ENCODE measurements at places on chromosomes 7 and 10.

DNA sequence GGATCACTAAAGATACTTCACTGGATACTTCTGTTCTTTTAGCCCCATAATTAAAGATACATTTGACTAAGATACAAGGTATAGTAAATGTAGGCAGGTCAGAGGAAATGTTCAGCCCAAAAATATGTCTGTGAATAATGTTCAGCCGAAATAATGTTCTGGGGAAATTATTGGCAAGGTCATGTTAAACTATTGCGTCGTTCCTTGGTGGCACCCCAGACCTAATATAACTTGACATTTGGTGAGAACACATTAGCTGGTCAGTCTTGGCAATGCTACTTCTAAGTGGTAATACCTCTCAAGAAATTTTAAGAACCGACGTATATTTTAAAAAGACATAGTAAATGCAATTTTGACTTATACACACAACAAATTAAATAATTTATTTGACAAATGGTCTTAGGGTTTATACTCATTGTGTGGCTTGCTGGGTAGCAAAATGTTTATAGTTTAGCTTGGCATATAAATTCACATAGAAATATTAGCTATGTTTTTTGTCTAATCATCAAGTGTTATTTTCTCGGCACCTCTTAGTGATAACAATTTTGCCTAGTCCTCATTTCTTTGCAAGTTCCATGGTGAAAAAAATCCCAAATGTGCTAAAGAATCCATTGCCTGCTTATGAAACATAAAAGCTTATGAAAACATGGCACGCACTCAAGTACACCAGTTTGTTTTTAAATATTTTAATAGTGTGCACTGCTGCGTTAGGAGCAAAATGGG lies 270.3 kb upstream of the NEBL start:
- DNase-seq = no peak
- no peak overlapping the region for H3K4me3 ChIP-seq
- peak overlapping the region; percentile 82 for H3K27ac ChIP-seq
- no peaks in the 10 kb centered on the region for H3K27me3 ChIP-seq
- no peaks in the 10 kb centered on the region for H3K36me3 ChIP-seq

DNA sequence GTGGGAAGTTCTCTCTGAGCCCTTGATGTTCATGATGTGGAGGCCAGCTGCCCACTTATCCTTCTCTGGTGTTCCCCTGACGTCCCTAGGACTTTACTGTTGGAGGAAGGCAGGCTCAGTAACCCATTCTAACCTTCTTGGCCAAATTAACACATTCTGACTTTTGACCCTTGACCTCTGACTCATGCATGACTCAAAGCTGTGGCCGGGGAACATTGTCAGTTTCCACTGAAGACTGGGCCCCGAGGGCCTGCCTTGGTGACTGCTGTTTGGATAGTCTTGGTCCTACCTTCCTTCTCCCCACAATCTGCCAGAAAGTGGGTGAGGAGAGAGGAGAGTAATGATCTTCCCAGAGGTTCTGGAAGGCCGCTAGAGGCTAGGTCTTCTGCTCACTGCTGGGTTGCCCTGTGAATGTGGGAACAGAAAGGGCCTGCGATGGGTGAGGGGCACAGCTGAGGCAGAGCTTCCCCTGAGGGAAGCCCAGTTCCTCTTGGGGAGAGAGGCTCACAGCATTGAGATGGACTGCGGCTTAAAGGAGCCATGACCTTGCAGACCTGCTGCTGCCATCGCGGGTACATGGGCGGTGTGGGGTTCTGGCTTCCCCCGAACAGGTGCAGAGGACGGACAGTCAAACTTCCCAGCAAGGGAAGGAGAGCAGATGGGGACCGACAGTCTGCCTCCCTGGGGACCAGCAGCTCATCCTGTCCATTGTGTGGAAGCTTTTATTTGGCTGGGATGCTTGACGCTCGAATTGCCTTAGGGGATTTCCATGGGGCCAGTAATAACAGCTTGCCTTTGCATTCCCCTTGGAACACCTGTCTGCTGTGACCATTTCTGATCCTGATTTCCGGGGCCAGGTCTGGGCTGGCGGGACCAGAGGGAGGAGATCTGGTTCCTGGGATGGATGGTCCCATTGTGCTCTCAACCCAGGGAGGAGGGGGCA lies 43.8 kb downstream of the ADAMTS14 start:
- H3K36me3 ChIP-seq = no peaks in the 10 kb centered on the region

DNA sequence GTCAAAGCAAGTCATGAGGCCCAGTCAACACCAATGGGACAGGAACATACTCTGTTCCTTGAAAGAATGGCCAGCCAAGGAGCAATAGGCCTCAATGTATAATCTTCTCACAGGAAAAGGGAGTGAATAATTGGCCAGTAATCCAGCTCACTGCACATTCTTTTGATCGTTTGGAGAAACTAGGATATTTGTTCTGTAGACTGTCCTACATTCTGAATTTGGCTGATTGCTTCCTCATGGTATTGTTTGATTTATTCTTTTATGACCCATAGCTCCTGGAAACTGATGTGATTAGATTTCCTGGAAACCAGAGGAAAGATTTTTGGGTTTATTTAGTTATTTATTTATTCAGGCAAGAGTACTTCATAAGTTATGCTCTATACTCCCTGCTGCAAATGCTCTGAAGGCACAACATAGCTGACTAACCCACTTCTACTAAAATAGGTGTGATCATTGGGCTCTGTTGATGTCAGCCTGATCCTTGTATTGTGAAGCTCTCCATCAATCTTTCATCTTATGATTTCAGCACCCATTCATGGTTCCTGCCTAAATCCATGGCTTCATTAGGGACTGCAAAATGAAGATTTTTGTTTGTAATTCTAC lies 745.2 kb downstream of the SUGCT start:
- H3K27ac ChIP-seq = no peak overlapping the region
- no peaks in the 10 kb centered on the region for H3K4me1 ChIP-seq
- no peaks in the 10 kb centered on the region for H3K27me3 ChIP-seq
- no peak overlapping the region for H3K4me3 ChIP-seq

GRCh38 chr7:133703547-133703946 lies 423.6 kb upstream of the LRGUK start:
- no peaks in the 10 kb centered on the region for H3K36me3 ChIP-seq
- no peaks in the 10 kb centered on the region for H3K27me3 ChIP-seq
- DNase-seq = no peak
- H3K4me1 ChIP-seq = no peaks in the 10 kb centered on the region
- H3K27ac ChIP-seq = no peak overlapping the region

DNA sequence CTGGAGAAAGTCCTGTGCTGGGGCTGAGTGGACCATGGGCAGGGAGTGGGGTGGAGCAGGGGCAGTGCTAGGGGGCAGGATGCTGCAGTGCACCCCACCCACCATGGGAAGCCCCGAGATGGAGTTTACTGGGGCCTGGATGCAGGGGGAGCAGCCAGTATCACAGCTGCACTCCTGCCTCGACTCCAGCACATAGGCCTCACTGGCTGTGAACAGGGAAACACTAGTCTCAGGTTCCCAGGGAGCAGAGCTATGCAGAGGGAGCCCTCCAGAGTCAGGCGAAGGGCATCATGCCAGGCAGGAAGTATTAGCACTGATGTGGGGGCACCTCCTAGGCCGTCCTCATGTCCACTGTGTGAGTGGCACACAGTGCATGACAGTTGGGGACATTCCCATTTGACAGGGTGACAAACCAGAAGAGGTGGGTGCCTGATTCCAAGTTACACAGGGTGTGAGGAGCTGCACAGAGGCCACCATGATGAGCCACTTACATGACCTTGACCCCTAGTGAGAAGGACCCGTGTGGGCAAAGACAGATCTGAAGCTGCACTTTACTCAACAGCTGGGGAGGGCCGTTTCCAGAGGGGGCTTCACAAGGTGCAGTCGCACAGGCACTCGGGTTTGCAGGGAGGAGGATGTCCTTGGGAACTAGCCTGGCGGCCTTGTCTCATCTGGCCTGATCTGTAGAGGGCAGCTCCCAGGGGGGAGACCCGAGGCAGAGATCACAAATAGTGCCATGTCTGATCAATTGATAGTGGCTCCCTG lies 69.9 kb upstream of the LRRC4 start:
- DNase-seq = no peak
- no peak overlapping the region for H3K27ac ChIP-seq
- H3K36me3 ChIP-seq = no peaks in the 10 kb centered on the region
- H3K27me3 ChIP-seq = no peaks in the 10 kb centered on the region

DNA sequence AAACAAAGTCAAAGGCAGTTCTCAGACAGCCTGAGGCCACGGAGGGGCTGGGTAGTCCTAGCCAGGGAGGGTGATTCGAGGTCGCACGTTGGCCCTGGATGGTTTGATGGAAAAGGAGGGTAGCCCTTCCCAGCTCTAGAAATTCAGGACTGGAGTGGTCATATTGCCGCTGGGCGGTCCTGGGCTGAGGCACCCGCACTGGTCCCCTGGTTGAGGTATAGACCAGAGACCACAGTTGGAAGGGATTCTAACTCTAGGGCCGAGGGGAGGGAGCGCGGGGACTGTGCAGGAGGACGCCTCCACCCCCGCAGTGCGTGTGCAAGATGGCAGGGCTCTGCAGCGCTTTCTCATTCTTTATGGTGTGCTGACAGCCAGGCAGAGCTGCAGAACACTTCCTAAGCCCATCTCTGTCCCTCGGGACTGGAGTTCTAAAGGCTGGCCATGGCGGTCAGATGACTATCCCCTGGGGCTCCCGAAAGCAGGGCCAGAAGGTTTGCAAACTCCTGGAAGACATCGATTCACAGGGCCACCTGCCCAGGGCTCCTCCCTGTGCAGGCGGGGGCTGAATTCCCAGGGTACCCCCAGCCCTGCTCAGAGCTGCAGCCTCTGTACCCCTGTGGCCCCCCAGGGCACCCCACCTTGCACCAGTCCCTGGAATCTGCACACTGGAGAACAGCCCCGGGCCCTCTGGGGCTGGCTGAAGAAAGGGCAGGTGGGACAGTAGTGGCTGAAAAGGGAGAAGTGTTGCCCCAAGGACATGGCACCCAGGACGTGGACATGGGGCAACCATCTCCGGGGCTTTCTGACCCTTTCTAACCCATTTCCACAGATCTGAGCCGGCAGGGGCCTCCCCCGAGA lies 51.0 kb upstream of the ELN start:
- no peak overlapping the region for H3K4me3 ChIP-seq
- no peaks in the 10 kb centered on the region for H3K27me3 ChIP-seq
- DNase-seq = no peak
- no peak overlapping the region for H3K27ac ChIP-seq

DNA sequence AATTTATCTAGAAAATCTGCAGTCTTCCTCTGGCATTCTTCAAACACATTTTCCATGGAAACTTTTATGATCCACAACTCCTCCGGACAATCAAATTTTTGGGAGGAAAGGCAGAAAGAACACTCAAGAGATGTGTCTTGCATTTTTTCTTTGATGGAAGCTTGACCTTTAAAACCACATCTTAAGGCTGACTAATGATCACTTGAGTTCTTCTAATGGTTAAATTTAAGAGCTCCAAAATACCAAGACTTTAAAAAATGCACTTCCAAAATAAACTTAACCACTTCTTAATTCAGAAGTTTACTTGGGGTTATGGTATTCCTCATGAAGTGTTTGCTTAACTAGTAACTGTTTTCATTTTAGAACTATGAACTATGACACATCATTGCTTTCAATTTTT lies 43.3 kb downstream of the ETV1 start:
- no peak overlapping the region for H3K4me3 ChIP-seq
- no peak for DNase-seq
- no peaks in the 10 kb centered on the region for H3K27me3 ChIP-seq
- no peaks in the 10 kb centered on the region for H3K36me3 ChIP-seq
- H3K4me1 ChIP-seq = no peaks in the 10 kb centered on the region
- H3K27ac ChIP-seq = no peak overlapping the region

- no peaks in the 10 kb centered on the region for H3K27me3 ChIP-seq
- H3K36me3 ChIP-seq = no peaks in the 10 kb centered on the region
These were observed 68.4 kb upstream of the PDCD4 start for GRCh38 chr10:110803239-110803749.
